ENCODE measurements at places on chromosomes 4 and X. TPM values are rescaled to one million over a fixed set of nuclear protein-coding genes. Genes with fewer than 3 reads are reported as not detected.

RXFP1 gene
- total RNA-seq = not detected

- peaks cover 2% of the 10 kb centered on the region for H3K36me3 ChIP-seq
- peak overlapping the region; percentile 90 for H3K4me3 ChIP-seq
- DNase-seq = no peak
These were observed 1.2 kb downstream of the GUCY1A1 start for GRCh38 chr4:155667568-155668511.

GRCh38 chr4:15906020-15906443, 32.5 kb downstream of the FGFBP1 start:
- no peak overlapping the region for H3K27ac ChIP-seq
- H3K4me1 ChIP-seq = peaks cover 8% of the 10 kb centered on the region
- peaks cover 10% of the 10 kb centered on the region for H3K27me3 ChIP-seq
- H3K36me3 ChIP-seq = no peaks in the 10 kb centered on the region
- no peak for DNase-seq
- H3K4me3 ChIP-seq = no peak overlapping the region

AADAT gene
- not detected for total RNA-seq

DNA sequence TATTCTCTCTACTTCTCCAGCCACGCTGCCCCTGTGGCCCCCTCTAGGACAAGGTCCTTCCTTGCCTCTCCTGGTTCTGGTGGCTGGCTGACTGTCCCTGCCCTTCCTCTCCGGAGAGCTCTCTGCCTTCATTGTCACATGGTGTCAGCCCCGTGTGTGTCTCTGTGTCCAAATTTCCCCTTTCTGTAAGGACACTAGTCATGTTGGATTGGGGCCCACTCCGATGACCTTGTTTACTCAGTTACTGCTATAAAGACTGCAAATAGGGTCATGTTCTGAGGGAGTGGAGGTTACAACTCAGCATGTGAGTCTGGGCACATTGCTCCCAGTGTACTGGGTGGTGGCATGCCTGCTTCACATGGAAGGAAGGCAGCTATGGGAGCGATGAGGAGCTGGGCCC, 129.5 kb upstream of the PSAPL1 start:
- no peak overlapping the region for H3K4me3 ChIP-seq
- H3K36me3 ChIP-seq = no peaks in the 10 kb centered on the region
- no peak for DNase-seq
- no peaks in the 10 kb centered on the region for H3K27me3 ChIP-seq

- DNase-seq = peak; percentile 55
- H3K4me1 ChIP-seq = peaks cover 44% of the 10 kb centered on the region
- peak overlapping the region; percentile 8 for H3K27ac ChIP-seq
- H3K36me3 ChIP-seq = peaks cover 7% of the 10 kb centered on the region
These were observed 140.3 kb upstream of the SH3RF1 start for GRCh38 chr4:169410839-169411770.

IQSEC2 gene
- total RNA-seq = 0.26 TPM

DNA sequence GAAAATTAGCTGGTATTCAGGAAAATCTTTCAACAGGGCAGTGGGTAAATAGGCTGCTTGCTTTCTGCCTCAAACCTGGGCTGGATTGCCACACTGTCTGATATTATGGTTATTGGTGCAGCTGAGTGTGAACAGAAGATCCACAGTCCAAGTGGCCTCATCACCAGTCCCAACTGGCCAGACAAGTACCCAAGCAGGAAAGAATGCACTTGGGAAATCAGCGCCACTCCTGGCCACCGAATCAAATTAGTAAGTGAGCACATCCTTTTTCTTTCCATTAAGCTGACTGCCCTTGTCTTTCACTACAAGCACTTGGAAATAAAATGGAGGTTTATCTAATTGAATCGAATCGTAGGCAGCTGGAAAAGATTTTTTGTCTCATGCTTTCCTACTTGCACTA, 204.7 kb downstream of the TLL1 start:
- no peaks in the 10 kb centered on the region for H3K27me3 ChIP-seq
- H3K4me1 ChIP-seq = no peaks in the 10 kb centered on the region
- DNase-seq = no peak
- no peak overlapping the region for H3K27ac ChIP-seq
- H3K4me3 ChIP-seq = no peak overlapping the region

TMEM35A gene
- not detected for total RNA-seq

GRCh38 chrX:134679644-134680043, 21.4 kb upstream of the PLAC1 start:
- no peak for DNase-seq
- H3K27me3 ChIP-seq = peaks cover 2% of the 10 kb centered on the region
- no peaks in the 10 kb centered on the region for H3K36me3 ChIP-seq
- no peak overlapping the region for H3K4me3 ChIP-seq
- no peaks in the 10 kb centered on the region for H3K4me1 ChIP-seq

- peaks cover 5% of the 10 kb centered on the region for H3K27me3 ChIP-seq
- peak within 1 kb of the TSS; percentile 85 for H3K4me3 ChIP-seq
- peak within 1 kb of the TSS; percentile 21 for H3K27ac ChIP-seq
- H3K4me1 ChIP-seq = peaks cover 20% of the 10 kb centered on the region
These were observed at the start of gene FHL1 for GRCh38 chrX:136147315-136147901. Gene FHL1, plus strand, starts transcription at chrX:136147533.

DNA sequence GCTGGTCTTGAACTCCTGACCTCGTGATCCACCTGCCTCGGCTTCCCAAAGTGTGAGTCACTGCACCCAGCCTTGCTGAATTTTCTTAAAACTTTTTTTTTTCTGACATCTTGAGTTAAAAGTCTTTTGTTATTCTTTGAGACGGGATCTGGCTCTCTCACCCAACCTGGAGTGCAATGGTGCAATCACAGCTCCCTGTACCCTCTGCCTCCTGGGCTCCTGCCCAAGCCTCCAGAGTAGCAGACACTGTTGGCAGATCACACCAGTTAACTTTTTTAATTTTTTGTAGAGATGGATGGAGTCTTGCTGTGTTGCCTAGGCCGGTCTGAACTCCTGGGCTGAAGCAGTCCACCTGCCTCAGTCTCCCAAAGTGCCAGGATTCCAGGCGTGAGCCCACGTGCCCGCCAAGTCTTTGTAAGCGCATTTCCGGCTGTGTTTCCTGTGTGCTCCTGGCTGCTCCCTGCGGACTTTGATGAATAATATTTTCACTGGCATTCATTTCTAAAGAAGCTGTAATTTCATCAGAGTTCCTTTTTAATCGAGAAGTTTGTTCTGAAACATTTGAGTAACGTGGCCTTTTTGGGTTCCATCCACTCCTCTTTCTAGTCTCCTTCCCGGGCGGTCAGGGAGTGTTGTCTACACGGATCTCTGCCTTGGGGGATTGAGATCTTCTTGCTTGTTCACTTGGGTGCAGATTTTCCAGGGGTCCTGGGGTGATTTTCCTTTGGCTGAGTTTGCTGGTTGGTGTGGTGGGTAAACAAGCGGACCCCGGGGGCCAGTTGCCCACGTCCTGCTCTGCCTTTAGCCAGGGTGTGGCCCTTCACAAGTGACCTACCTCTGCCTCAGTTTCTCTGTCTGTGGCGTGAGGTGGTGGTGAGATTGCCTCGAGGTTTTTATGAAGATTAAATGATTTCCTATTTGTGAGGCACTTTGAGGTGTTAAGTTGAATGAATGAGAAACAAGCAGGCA, 44.4 kb downstream of the PCGF3 start:
- H3K4me1 ChIP-seq = no peaks in the 10 kb centered on the region
- H3K27me3 ChIP-seq = no peaks in the 10 kb centered on the region
- no peak for DNase-seq
- no peak overlapping the region for H3K27ac ChIP-seq
- H3K4me3 ChIP-seq = no peak overlapping the region
- peaks cover 21% of the 10 kb centered on the region for H3K36me3 ChIP-seq

Measured in activated T-helper 1 cell treated with anti-CD3 and anti-CD28 coated beads, Interleukin-12 subunit alpha, Interleukin-12 subunit beta, Interleukin-2, Interleukin-4 antibody, amounts not matched to agents 30 ng/mL and 10 ng/mL and 1 ng/mL, durations not matched to agents 14 hours and 24 hours and 36 hours (primary cell).